ENCODE measurements at places on chromosomes 7 and 10. TPM values are rescaled to one million over a fixed set of nuclear protein-coding genes. Genes with fewer than 3 reads are reported as not detected.

The ZMIZ1 gene
- polyA plus RNA-seq: 55.7 TPM

The CYP3A5 gene
- 0.83 TPM for polyA plus RNA-seq

The BTBD16 gene
- not detected for polyA plus RNA-seq

The GPR158 gene
- polyA plus RNA-seq: 0.09 TPM

DNA sequence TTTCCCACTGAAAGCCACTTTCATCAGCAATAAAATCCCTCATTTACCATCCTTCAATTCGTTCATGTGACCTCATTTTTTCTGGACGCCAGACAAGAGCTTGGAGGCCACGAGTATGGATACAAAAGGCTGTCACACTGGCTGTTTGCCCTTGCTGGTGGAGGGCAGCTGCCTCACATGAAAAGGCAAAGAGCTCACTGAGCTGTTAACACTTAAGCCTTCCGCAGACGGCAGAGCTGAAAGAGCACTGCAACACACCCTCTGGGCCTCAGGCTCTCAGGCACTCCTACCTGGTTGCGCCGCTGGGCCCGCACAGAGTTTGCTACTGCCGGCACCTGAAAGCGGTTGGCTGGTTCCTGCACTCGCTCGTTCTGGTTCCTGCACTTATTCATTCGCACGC lies 193.5 kb downstream of the CFTR start:
- DNase-seq: peak; percentile 3

GRCh38 chr10:21526188-21526859 lies 842 bp upstream of the SKIDA1 start:
- DNase-seq: peak; percentile 97

GRCh38 chr10:116049158-116049973 lies 223.6 kb downstream of the GFRA1 start:
- no peak for DNase-seq

DNA sequence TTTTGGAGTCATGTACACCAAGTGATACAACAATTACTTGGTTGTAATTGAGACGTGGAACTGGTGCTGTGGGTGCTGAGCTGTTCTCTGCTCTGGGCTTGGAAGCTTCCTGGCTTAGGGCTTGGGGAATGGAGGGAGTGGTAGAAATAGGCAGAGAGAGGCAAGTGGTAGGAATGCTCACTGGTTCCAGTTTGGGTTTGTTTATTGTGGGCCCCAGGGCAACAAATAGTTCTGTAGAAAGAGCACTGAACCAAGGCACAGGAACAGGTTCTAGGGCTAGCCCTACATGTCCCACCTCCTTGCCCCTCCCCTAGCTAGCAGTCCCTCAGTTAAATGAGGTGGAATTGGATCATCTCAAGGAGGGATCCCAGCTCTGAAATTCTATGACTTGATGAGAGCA lies 166.7 kb upstream of the HPS1 start:
- no peak for DNase-seq

GRCh38 chr7:3043544-3044371 lies at the start of gene CARD11:
Gene CARD11, minus strand, starts transcription at chr7:3043867. Its CDS starts 85,361 bp downstream, at chr7:2958506.
- DNase-seq: no peak

GRCh38 chr10:5545778-5546710 lies 21.3 kb downstream of the CALML3 start:
- peak; percentile 59 for DNase-seq

DNA sequence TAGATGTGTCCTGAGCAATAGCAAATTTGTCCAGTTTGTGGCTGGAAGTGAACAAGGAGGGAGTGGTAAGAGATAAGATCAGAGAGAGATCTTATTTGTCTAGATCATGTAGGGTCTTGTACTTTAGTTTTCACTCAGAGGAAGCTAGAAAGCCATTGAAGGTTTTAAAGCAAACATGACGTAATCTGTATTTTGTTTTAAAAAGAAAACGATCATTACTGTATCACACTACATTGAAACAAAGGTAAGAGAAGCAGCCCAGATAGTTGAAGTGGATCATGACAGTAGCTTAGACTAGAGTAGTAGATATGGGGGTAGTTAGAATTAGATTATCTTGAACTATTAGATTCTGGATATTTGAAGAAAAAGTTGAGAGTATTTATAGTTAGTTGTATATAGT lies 23.6 kb upstream of the ZNF804B start:
- no peak for DNase-seq

DNA sequence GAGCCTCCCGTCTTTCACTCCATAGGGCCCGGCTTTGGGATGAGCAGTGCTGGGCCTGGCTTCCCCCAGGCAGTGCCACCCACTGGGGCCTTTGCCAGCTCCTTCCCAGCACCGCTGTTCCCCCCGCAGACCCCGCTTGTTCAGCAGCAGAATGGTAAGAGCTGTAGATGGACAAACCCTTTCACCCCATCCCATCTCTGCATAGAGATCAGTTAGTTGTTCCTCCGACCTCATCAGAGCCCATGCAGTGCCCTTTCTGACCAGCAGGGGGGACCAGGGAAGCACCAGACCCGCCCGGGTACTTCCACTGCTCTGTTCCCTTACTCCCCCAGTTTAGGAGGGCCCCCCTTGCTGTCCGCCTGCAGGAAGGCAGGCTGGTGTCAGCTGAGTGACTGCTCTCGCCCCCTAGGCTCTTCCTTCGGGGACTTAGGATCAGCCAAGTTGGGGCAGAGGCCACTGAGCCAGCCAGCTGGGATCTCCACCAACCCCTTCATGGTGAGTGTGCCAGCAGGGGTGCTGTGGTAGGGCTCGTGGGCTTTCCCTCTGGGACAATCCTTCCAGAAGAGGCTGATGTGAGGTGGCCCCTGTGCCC lies 9.8 kb downstream of the SAP25 start:
- DNase-seq: peak; percentile 74

GRCh38 chr7:30285536-30286284 lies 1.3 kb downstream of the ZNRF2 start:
- DNase-seq: peak; percentile 61

GRCh38 chr7:91940171-91940570 lies 491 bp upstream of the AKAP9 start:
- peak; percentile 78 for DNase-seq

- DNase-seq: no peak
Observed at GRCh38 chr10:34080485-34081346, 734.4 kb downstream of the PARD3 start.
